Cardiac atrium fibroblast (primary cell): ENCODE measurements at places on chromosomes 12 and 14. TPM values are rescaled to one million over a fixed set of nuclear protein-coding genes. Genes with fewer than 3 reads are reported as not detected.

DACT1 gene
- total RNA-seq, result 4.5 and 12.8 TPM in 2 replicates

FOXG1 gene
- not detected in 2 replicates for total RNA-seq

ZNF605 gene
- total RNA-seq, result 4.5 and 5.0 TPM in 2 replicates

WIF1 gene
- not detected in 2 replicates for total RNA-seq

SLC22A17 gene
- 10.4 and 21.7 TPM in 2 replicates for total RNA-seq

ACADS gene
- total RNA-seq, result 11.7 and 22.4 TPM in 2 replicates

TESPA1 gene
- total RNA-seq, result not detected in 2 replicates

LIN7A gene
- 5.3 and 12.1 TPM in 2 replicates for total RNA-seq

DPF3 gene
- not detected in 2 replicates for total RNA-seq

SLC25A47 gene
- total RNA-seq, result not detected in 2 replicates

RNASE1 gene
- total RNA-seq, result 3.4 and 8.1 TPM in 2 replicates

HELB gene
- 1.1 and 3.7 TPM in 2 replicates for total RNA-seq

PLEKHH1 gene
- under 0.01 TPM in 1 of 2 replicates, not detected in the other for total RNA-seq

TMEM30B gene
- 0.18 TPM in 1 of 2 replicates, not detected in the other for total RNA-seq

SLC4A8 gene
- 0.49 TPM in 1 of 2 replicates, not detected in the other for total RNA-seq

TMEM263 gene
- 123 and 127 TPM in 2 replicates for total RNA-seq

FOXJ2 gene
- 8.1 and 8.4 TPM in 2 replicates for total RNA-seq

SLC6A15 gene
- 1.6 and 2.3 TPM in 2 replicates for total RNA-seq

CMKLR1 gene
- 0.18 and 0.32 TPM in 2 replicates for total RNA-seq

KRT5 gene
- not detected in 2 replicates for total RNA-seq

VRTN gene
- total RNA-seq, result not detected in 2 replicates

MYO1H gene
- not detected in 2 replicates for total RNA-seq

SERPINA9 gene
- total RNA-seq, result not detected in 2 replicates
